ENCODE measurements at places on chromosomes 7 and 10.

DNA sequence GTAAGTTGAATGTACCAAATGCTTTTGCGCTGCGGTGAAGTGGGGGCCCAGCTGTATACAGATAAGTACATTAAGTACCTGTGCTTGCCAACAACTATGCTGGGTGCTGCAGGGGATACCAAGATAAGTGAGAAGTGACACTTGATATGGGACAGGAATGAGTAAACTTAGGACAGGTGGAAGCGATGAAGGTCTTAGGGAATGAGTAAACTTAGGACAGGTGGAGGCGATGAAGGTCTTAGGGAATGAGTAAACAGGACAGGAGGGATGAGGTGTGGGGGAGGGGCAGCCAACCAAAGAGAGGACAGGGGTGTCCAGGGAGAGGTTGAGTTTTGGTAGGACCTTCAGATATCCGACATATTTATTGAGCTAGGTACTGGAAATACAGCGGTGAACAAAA is 1.4 kb downstream of the MDH2 start:
- no peak for DNase-seq

- DNase-seq: no peak
Measured at GRCh38 chr10:75358132-75358531, 43.4 kb downstream of the ZNF503 start.

DNA sequence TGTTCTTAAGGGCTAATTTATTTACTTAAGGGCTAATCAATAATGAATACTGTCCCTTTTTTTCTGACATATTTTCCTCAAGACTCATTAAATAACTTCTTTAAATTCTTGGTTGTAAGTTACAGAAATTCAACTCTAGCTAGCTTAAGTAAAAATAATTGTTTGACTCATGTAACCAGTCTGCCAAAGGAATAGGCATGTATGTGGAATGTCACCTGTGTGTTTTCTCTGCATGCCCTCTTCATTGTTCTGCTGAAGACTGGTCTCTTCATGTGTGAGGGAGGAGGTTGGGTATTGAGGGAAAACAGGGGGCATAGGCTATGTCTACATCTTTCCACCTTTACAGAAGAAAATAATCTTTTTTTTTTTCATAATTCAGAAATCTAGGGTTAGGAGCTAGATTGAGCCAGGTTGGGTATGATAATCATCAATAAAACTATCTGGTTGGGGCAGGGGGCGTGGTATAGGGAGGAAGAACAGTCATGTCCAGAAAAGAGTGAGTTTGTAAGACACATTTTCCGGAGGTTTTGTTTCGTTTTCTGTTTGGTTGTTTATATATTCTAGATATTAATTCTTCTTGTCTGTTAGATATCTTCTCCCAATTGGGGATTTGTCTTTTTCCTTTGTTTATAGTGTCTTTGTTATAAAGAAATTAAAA is 37.9 kb downstream of the EXOC4 start:
- DNase-seq: no peak

DNA sequence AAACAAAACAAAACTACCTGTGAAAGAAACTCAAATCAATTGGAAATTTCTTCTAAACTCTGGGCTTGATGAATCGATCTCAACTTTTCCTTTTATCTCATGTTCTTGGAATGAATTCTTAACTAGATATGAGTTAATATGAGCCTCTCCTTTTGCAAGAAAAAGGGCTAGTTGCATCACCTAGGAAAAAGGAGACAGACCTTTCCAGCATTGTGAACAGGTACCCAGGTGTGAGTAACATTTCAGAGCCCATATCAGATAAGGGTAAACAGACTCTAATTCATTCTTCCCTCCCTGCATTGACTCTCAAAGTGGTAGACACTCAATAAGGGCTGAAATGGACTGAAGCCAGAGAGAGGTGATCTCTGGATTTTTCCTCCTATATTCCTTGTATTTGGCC is 103.8 kb upstream of the AGR3 start:
- DNase-seq: no peak

- DNase-seq: no peak
Measured at GRCh38 chr7:117630907-117631564, 151.2 kb downstream of the CFTR start.

- no peak for DNase-seq
Measured at GRCh38 chr10:132302421-132303310, 5.1 kb downstream of the STK32C start.

DNA sequence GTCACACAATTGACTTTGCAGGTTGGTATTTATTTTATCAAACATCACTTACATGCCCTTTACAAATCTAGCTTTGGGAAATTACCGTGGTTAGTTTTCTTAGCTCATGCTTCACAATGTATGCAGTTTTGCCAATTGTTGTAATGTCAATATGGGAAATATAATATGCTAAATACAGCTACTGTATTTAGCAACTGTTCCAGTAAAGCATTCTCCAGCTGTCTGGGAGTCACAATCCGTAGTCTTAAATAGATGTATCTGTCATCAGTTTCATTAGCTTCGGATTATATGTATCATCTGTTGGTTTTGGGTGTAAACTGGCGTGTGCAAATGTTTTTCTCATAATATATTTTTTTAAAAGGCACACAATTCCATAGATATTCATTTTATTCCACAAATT is 19.4 kb upstream of the AHR start:
- DNase-seq: no peak

- no peak for DNase-seq
Measured at GRCh38 chr10:100006243-100006886, 3.4 kb downstream of the DNMBP start.

GRCh38 chr10:3924344-3924743 is 139.3 kb upstream of the KLF6 start:
- no peak for DNase-seq

- no peak for DNase-seq
Measured at GRCh38 chr10:48554246-48554645, 50.6 kb downstream of the ARHGAP22 start.

DNA sequence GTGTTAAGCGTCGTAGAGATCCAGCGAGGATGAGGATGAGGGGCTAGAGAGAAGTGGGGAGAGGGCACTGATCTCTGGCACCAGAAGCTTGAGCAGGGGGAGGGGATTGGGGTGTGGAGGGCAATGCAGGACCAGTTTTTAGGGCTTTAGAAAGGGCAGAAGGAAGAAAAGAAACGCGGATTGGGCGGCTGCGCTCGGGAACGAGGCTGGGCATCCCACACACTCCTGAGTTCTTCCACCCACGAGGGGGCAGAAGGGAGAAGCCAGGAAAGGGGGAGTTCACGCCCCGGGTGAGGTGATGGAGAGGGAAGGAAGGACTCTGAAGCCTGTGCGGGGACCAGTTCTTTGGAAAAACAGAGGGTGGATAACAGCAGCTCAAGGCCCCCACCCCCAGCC is 6.1 kb upstream of the VGF start:
- no peak for DNase-seq

DNA sequence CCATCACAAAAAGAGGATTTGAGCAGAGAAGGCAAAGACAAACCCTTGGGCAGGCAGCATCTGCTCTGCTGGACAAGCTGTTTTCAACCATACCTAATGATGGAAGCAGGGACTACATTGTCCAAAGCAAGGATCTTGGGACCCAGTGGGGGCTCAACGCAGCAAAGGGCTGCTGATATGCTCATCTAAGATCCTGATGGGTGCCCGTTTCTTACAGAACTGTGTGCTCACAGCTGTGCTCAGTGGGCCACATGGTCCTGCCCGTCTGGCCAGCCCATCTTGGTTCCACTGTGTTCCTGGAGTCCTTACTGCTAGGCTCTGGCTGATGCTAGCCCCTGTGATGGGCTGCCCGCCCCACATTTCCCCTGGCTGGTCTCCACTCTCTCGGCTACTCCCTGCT is 36.1 kb downstream of the GPRIN2 start:
- DNase-seq: no peak

- peak; percentile 35 for DNase-seq
Measured at GRCh38 chr7:73606801-73607691, 17.3 kb downstream of the MLXIPL start.

DNA sequence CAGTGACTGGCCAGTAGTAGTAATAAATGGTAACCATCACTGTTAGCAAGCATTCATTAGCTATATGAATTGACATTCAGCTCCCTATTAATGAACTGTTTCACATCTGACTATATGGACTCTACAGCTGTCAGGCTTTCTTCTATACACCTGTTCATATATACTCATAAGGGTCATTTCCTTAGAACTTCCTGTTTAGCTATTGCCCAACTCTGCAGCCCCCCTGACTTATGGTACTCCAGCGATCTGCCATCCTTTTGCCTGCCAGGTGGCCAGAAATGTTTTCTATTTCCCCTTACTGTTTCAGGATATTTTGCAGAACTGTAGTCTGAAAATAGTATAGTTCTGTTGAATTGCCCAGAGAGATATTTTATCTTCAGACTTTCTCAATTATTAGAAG is 56.6 kb downstream of the TASOR2 start:
- no peak for DNase-seq

DNA sequence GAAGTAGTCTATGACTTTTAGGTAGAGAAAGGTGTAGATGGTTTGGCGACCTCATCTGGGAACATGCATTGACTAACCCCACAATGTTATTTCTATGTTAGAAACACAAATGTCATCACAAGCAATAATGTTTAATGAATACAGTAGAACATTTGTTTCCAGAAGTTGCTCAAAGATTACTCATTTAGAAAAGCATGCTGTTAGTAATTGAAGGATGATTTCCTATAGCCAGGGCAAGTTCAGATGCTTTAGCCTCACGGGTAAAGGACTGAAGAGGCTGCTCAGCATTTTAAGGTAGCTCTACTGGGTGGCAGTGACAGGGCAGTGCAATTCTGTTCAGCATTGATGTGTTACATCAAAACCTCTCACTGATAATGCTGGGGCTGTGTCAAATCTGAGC is 199.3 kb upstream of the FZD1 start:
- DNase-seq: no peak

DNA sequence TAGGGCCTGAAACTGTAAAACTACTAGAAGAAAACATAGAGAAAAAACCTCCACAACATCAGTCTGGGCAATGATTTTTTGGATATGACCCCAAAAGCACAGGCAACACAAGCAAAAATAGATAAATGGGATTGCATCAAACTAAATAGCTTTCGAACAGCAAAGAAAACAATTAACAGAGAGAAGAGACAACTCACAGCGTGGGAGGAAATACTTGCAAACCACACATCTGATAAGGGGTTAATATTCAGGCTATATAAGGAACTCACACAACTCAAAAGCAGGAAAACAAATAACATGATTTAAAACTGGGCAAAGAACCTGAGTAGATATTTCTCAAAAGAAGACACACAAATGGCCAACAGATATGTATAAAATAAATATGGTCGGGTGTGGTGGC is 7.7 kb upstream of the GSTK1 start:
- no peak for DNase-seq

DNA sequence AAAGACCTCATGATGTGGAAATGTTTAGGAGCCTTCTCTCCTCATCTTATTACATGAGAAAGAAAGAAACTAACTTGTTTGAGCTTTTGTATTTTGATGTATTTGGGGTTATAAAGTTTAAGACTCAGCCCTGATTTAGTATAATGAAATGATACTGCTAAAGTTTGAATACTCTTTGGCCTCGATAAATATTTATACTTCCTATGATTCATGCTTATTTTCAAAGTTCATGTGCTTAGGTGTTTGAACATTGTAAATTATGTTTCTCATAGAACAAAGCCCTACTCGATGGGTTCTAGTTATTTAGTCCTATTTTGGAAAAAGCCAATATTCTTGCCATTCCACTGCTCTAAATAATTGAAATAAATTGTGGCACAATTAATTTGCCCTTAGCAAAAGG is 303.2 kb downstream of the ZWINT start:
- no peak for DNase-seq

DNA sequence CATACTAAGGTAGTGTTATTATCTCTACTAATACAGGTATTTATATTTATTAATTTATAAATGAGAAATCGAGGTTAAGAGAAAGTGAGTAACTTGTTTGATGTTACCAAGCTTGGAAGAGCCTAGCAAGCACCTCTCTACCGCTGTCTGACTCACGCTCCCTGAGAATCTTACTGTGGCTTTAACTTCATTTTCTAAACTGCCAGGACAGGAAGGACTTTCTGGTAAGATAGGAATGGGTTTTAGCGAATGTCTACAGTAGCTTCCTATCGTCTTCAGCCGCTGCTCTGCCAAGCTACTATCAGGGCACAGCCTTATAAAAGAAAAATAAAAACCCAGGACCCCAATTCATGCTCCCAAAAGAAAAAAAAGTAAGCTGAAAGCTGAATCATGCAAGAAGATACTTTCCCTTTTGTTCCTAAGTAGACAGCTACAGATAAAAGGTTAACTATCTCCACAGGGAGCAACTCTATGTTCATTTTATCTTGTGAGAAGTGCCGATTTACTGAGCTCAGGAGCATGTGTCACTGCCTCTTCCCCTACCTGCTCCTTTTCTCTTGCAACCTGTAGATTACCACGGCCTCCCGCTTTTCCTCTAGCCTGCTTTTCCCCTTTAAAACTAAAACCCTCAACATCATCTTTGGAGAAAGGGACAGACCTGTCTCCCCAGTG is 60.2 kb downstream of the THNSL1 start:
- DNase-seq: no peak

DNA sequence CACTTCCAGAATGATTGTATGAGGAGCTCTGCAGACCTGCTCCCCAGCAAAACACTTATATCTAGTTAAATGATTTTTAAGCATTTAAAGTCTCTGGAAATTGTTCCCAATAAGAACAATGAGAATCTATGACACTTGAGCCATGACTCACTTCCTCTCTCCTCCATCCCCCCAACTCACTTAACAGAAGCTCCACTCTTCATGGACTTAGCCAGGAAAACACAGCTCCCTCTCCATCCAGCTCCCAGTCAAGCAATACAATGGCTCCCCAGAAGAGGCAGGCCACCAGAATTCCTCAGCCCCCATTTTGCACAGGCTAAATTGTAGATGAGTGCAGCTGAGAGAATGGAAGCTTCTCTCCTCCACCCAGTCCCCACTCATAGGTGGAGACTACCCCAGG is 27.0 kb downstream of the AOC1 start:
- no peak for DNase-seq

GRCh38 chr7:140977741-140978140 is 37.0 kb downstream of the MRPS33 start:
- DNase-seq: no peak

DNA sequence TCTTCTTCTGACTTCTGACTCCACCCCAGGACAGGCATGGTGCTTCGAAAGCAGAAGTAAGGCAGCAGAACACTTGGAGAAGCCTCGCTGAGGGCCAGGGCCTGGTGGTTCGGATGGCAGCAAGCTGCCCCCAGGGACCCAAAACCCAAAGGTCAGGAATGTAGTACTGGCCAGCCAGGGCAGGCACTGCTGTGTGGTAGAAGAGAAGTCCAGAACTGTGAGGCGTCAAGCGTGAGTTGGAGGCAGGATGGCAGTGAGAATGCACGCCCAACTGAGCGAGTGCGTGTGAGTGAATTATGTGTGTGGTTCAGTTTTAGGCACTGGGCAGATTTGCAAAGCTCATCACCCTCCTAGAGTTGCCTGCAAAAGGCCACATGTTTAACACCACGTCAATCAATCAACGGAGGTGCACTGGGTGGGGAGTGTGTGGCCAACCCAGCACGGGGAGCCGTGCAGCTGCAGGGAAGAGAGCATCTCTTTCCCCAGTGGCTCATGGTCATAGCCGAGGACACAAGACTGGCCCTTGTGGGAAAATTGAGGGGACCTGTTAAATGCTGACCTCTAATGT is 144.3 kb downstream of the KCNMA1 start:
- DNase-seq: no peak

Data from stimulated activated CD8-positive, alpha-beta memory T cell treated with anti-CD3 and anti-CD28 coated beads, Interleukin-2, amount 100 ng/mL, for 1 hour (primary cell).